ENCODE measurements at places on chromosomes 12 and 14. TPM values are rescaled to one million over a fixed set of nuclear protein-coding genes. Genes with fewer than 3 reads are reported as not detected.

The ALDH1L2 gene
- 41.5 TPM for total RNA-seq

The ARMH4 gene
- total RNA-seq: 4.2 TPM

The FAM177A1 gene
- 37.4 TPM for total RNA-seq

The PROX2 gene
- total RNA-seq: not detected

The LRRC43 gene
- 0.74 TPM for total RNA-seq

The RNU4-1 gene
- total RNA-seq: under 0.01 TPM

The CYP27B1 gene
- total RNA-seq: not detected

The PZP gene
- not detected for total RNA-seq

The KLRC4 gene
- total RNA-seq: not detected

GRCh38 chr12:622416-622815 is 40.8 kb downstream of the NINJ2 start:
- DNase-seq: no peak

DNA sequence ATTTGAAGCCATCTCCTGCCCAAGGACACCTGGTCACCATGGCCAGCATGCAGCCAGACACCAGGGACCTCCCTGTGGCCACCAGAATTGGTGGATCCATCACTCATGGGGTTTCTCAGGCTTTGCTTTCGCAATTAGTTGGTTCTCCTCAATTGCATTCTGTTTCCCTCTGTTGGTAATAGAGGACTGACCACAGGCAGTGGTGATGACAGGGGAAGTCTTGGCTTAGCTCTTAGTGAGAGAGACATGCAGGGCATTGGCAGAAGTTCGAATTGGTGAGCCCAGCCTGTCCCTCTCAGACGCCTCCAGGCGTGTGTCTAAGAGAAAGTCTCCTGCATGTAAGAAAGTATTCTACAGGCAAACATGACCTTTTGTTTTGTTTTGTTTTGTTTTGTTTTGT is 21.3 kb downstream of the HCAR2 start:
- peak; percentile 34 for DNase-seq

DNA sequence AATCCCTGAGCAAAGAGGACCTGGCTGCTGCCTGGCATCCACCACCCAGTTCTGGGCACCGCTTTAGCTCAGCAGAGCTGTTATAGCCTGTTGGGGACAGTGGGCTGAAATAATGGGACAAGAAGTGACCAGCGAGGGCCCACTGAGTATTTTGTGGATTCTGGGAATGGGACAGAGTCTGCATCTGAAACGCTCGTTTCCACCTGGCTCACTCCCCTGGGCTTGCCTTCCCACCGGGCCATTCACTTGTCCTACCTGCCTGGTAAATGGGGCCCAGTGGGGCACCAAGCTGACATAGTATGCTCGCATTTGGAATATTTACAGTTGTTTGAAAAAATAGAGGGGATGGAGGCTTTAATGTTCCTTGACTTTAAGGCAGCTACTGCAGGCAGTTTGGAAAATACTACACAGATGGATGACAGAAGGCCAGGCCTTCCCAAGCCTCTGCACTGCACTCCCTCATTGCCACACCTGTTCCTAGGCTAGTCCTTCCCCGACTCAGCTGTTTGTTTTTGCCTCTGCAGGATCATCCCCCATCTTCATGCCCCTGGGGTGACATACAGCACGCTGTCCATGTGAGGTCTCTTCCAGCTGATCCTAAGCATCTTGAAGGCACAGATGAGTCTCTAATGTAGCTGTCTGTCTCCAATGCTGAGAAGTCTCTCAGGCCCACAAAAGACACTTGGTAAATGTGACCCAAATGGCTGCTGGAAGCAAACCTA is 61.3 kb upstream of the DICER1 start:
- no peak for DNase-seq

DNA sequence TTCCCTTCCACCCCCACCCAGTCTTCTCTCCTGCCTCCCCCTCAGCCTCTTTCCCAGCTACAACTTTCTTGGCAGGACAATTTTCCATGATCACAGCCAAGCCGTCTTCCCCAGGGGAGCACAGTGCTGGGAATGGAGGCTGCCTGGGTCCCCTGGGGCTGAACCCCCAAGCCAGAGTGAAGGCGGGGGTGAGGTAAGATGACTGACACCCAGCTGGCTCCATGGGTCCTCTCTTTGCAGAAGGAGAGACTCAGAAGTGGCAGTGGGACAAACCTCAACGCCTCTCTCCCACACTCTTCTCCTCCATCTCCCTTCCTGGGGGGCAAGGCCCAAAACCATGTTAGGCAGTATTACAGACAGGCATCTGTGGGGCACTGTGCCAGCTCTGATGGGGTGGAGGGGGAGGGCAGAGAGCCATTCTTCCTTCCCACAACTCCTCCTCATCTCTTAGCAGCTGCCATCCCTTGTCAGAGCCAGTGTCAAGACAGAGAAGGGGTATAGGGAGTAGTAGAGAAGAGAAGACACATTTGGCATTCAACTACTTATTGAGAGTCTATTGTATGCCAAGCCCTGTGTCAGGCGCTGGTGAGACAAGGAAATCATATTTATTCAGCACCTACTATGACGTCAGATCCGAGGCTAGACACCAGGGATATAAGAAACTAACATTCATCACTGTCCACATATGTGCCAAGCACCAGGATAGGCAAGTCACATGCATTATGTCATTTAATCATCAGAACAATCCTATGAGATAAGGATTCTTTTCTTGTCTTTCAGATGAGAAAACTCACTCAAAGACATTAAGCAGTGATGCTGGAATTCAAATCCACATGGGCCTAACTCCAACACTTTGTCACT is 3.6 kb downstream of the ITGA7 start:
- peak; percentile 78 for DNase-seq

DNA sequence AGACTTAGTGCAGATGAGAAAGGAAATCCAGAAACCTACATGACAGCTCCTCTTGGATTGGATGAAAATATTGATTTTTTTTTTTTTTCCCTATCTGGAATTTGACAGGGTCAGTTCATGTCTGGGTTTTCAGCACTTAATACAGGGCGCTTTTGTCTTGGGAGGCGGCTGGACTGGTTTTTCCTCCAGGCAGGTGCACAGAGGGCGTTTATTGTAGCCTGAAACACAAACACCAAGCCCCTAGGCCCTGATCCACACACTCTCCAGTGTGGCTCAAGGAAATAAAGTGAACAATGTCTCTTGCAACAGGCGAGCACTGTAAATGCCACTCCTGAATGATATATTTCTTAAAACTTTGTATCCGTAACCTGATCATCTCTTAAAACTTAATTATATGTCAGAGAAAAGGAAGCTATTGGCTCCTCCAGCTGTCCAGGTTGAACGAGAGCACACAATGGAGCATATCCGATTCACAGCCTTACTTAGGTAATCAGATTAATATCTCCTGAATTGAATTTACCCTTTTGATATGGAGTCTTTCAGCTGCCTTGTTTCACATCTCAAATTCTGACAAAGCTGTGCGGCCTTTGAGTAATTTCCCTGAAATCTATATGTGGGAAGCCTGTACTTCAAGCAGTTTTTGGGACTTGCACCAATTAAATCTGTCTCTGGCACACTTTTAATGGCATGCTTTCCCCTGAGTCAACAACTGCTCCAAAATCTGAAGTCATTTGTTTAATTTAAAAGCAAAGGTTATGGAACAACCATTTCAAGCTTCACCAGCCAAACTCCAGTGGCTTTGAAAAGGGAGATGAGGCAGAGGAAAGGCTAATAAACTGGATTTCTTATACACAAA is 485.7 kb downstream of the ZFP36L1 start:
- DNase-seq: peak; percentile 62

DNA sequence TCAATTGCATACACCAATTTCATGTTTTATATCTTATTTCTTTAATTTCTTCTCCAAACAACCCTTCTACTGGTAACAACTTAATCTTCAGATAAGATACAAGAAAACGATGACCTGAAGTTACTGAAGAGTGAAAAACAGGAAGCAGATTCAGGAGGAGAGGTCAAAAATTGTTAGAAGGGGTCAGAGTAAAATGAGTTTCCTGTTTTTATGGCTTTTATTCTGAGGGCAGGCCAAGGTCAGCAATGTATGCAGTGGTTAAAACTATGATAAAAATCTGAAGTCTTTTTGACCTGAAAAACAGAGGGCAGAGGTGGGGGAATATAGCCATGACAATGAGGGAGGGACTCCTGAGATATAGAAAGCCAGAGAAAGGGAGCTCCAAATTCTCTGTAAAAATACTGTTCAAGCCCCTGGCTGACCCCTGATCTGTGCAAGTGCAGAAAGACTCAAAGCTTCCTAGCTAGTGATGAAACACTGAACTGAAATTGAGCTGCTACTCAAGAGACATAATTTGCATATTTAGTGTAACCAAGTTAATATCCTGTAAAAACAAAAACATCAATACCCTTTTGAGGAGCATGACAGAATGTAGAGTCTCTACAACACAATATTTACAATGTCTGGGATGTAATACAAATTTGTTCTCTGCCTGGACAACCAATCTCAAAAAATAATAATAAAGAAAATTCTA is 514.3 kb upstream of the SEL1L start:
- no peak for DNase-seq

DNA sequence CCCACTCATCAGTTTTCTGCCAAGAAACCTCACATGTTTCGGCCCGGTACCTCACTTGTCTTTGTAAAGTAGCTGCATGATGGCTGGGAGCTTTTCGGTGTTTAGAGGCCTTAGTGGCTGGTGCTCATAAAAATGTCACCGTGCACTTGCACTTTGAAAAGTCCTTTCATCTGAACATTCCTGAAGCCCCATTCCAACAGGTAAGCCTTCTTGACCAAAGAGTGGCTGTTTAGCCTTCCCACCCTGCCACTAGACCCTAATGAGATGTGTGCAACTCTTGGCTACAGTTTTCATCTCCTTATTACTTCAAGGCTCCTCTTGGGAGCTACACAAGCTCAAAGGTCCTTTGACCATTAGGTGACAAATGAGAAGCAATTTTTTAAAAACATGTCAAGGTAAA is 135.2 kb downstream of the HMGA2 start:
- DNase-seq: no peak

GRCh38 chr12:98579347-98579746 is 14.1 kb upstream of the SLC25A3 start:
- no peak for DNase-seq

DNA sequence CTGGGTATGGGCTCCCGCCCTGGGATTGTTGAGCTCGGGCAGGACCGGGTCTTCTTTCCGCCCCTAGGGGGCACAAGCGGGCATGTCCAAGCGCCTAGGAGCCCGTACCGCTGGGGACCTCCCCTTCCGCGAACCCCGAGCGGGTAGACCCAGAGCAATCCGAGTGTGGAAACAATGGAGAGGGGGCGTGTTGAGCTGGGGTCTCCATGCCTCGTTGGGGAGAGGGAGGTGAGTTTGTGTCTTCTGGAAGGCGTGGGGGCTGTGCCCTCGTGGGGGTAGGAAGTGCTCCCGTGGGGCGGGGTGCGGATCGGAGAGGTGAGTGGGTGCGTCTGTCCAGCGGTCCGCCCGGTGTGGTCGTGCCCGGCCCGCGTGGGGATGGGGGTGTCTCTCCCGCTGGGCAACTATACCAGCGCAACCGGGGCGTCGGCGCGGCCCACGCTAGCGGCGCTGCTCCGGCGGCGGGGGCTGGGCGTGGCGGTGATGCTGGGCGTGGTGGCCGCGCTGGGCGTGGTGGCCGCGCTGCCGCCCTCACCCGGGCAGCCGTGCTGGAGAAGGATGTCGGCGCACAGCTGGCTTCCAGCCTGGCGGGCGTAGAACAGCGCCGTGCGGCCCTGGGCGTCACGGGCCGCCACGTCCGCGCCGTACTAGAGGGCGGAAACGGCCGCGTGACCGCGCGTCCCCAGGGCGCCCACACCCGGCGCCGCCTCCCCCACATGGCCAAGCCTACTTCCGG is 12.2 kb downstream of the AGAP2 start:
- DNase-seq: peak; percentile 82

GRCh38 chr14:31787377-31787776 is 226.2 kb downstream of the NUBPL start:
- no peak for DNase-seq

DNA sequence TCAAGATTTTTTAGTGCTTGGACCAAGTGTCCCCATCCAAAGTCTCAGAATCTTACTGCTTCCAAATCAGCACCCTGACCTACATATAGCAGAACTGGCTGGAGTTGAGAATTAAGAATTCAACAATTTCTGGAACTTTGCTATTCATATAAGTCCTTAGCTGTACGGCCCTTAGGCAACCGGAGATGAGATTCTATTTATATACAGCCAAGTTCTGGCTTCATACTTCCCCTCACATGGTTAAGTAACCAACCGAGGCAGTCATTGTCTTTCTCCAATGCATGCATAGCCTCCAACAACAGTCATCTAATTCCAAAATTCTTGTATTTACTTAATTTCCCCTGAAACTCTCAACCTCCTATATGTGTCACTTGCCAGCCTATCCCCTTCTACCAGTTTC is 76.6 kb downstream of the SINHCAF start:
- no peak for DNase-seq

DNA sequence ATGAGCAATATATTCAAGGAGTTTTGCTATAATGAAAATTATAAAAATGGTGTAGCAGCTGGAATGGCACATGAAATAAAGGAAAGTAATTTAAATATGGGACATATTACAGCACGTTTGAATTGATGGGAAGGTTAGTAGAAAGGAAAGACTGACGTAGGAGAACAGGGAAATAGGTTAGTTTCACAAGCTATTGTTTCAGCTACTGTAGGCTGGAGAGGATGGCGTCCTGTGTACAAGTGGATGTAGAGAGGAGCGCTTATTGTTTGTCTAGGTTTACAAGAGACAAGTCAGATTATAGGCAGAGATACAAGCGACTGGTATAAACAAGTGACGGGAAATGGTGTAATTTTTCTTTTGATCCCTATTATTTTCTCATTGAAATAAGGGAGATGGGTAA is 431.2 kb upstream of the PDE3A start:
- no peak for DNase-seq

GRCh38 chr14:59055439-59056045 is 132.9 kb upstream of the DAAM1 start:
- DNase-seq: peak; percentile 81

- DNase-seq: peak; percentile 48
Observed at GRCh38 chr14:26863736-26864135, 265.9 kb upstream of the NOVA1 start.

DNA sequence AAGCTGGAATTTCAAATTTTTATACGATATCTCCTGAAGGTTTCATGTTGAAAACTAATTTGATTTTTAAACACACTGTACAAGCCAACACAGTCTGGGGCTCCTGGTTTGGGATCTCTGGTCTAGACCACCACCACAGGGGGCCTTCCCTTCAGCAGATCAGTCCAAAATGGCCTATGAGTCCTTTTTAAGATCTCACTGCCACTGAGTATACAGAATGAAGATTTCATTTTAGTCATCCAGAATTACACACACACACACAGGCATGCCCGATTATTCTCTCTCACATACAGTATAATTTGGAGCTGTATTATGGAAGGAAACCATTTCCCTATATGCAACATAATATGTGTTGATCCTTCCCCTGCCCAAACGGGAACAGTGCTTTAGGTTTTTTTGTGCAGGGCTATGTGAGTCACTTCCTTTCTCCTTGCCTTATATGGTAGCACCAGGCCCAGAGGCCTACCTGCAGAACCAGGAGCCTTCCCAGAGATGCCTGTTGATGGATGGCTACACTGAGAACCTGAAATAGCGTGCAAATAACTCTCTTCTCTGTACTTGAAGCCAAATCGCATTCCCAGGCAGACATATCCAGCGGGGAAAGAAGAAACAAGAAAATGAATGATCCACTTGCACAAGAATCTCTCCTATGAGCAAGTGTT is 28.1 kb upstream of the WNK1 start:
- DNase-seq: no peak

GRCh38 chr12:71139153-71139735 is 18.6 kb downstream of the TSPAN8 start:
- DNase-seq: no peak

- peak; percentile 72 for DNase-seq
Observed at GRCh38 chr14:69663300-69663643, 51.9 kb downstream of the SUSD6 start.
